Regular cardiac myocyte (primary cell): ENCODE measurements at places on chromosomes 2 and 18. TPM values are rescaled to one million over a fixed set of nuclear protein-coding genes. Genes with fewer than 3 reads are reported as not detected.

Gene DSG1
- not detected in 2 replicates for total RNA-seq

Gene DNER
- under 0.01 and 3.4 TPM in 2 replicates for total RNA-seq

Gene FZD7
- total RNA-seq: 10.7 and 45.1 TPM in 2 replicates

Gene GRB14
- total RNA-seq: 6.2 and 12.8 TPM in 2 replicates

Gene NDUFAF7
- total RNA-seq: 12.3 and 18.6 TPM in 2 replicates

Gene DCC
- total RNA-seq: under 0.01 and 0.19 TPM in 2 replicates

Gene SCLY
- total RNA-seq: 8.5 and 28.0 TPM in 2 replicates

Gene RNF181
- total RNA-seq: 230 and 232 TPM in 2 replicates

Gene SLC8A1
- 84.4 and 131 TPM in 2 replicates for total RNA-seq

Gene TMEM163
- total RNA-seq: not detected in 2 replicates

Gene EPHA4
- total RNA-seq: 1.7 and 5.6 TPM in 2 replicates

Gene STARD6
- total RNA-seq: 0.28 TPM in 1 of 2 replicates, not detected in the other

Gene TUBA4A
- 30.2 and 38.0 TPM in 2 replicates for total RNA-seq

Gene WNT10A
- total RNA-seq: under 0.01 and 0.19 TPM in 2 replicates

Gene GALNT5
- 87.6 and 183 TPM in 2 replicates for total RNA-seq

Gene KIF5C
- 0.28 and 0.38 TPM in 2 replicates for total RNA-seq

Gene PAX8
- total RNA-seq: 0.38 and 1.1 TPM in 2 replicates

Gene POTEF
- total RNA-seq: not detected in 2 replicates

Gene CLK1
- total RNA-seq: 47.4 and 88.5 TPM in 2 replicates

Gene CHRNG
- not detected in 2 replicates for total RNA-seq

Gene SULT6B1
- total RNA-seq: not detected in 2 replicates

Gene CNDP1
- not detected in 2 replicates for total RNA-seq

Gene ACYP2
- total RNA-seq: 14.6 and 20.0 TPM in 2 replicates

Gene MC2R
- total RNA-seq: not detected in 2 replicates

Gene ABCG8
- total RNA-seq: not detected in 2 replicates

Gene SRD5A2
- total RNA-seq: not detected in 2 replicates

Gene IL36G
- total RNA-seq: not detected in 2 replicates

Gene TGFA
- total RNA-seq: 0.56 and 3.1 TPM in 2 replicates

Gene GLI2
- total RNA-seq: 2.0 and 9.8 TPM in 2 replicates

Gene ZNF397
- 10.5 and 17.5 TPM in 2 replicates for total RNA-seq

Gene ALMS1
- 9.0 and 14.4 TPM in 2 replicates for total RNA-seq

Gene SERPINB2
- total RNA-seq: 0.38 and 2.0 TPM in 2 replicates

Gene FBXO15
- total RNA-seq: 0.38 and 0.85 TPM in 2 replicates

Gene PLGLB2
- 0.38 and 2.3 TPM in 2 replicates for total RNA-seq

Gene CACNB4
- 2.3 and 20.0 TPM in 2 replicates for total RNA-seq

Gene INHBB
- 0.85 TPM in 1 of 2 replicates, not detected in the other for total RNA-seq

Gene PCARE
- total RNA-seq: not detected in 2 replicates

Gene CCL20
- 1.3 and 57.5 TPM in 2 replicates for total RNA-seq

Gene ZNF892
- 4.0 and 4.8 TPM in 2 replicates for total RNA-seq

Gene DCDC2C
- total RNA-seq: not detected in 2 replicates

Gene GLB1L
- total RNA-seq: 5.8 and 12.7 TPM in 2 replicates

Gene SLC35F6
- 23.7 and 30.3 TPM in 2 replicates for total RNA-seq

Gene MATN3
- 0.28 and 0.58 TPM in 2 replicates for total RNA-seq

Gene SH3RF3
- total RNA-seq: 2.8 and 2.9 TPM in 2 replicates

Gene KCNK3
- total RNA-seq: 0.38 and 2.0 TPM in 2 replicates

Gene TSPYL6
- not detected in 2 replicates for total RNA-seq

Gene TPGS2
- 93.6 and 95.8 TPM in 2 replicates for total RNA-seq

Gene STEAP3
- total RNA-seq: 7.6 and 31.4 TPM in 2 replicates

Gene SPC25
- under 0.01 and 8.6 TPM in 2 replicates for total RNA-seq

Gene CENPA
- 2.0 and 17.4 TPM in 2 replicates for total RNA-seq

Gene DUSP2
- total RNA-seq: 2.3 and 2.9 TPM in 2 replicates

Gene GKN1
- total RNA-seq: not detected in 2 replicates

Gene SCYGR5
- total RNA-seq: not detected in 2 replicates

Gene CMPK2
- 0.38 and 0.56 TPM in 2 replicates for total RNA-seq

Gene C2orf81
- 0.58 and 1.1 TPM in 2 replicates for total RNA-seq

Gene CTNNA2
- under 0.01 TPM in 1 of 2 replicates, not detected in the other for total RNA-seq

Gene LAMA3
- 0.96 and 4.8 TPM in 2 replicates for total RNA-seq

Gene TNFRSF11A
- total RNA-seq: 0.77 and 2.3 TPM in 2 replicates

Gene ANKRD62
- under 0.01 TPM in 1 of 2 replicates, not detected in the other for total RNA-seq
